ENCODE measurements at places on chromosomes 7 and 10.

- DNase-seq: no peak
Observed at GRCh38 chr10:11245510-11245909, 227.8 kb downstream of the CELF2 start.

GRCh38 chr7:102890292-102890970, 22.4 kb upstream of the LRRC17 start:
- no peak for DNase-seq

DNA sequence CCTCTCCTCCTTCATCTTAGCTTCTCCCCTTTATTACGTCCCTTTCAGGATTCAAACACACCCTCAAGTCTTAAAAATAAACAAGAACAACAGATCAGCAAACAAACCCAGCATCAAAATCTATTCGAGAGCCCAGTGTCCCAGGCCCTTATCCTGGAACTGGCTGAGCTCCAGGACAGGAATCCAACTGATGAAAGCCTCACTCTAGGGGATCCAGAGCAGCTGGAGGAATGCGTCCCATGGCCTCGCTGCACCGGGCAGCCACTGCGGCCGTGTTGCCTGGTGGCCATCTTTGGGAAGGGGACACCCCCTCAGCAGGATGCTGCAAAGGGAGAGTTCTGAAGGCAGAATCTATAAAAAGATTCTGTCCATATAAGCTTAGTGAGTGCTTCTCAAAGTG, 156.5 kb upstream of the BMPER start:
- no peak for DNase-seq

DNA sequence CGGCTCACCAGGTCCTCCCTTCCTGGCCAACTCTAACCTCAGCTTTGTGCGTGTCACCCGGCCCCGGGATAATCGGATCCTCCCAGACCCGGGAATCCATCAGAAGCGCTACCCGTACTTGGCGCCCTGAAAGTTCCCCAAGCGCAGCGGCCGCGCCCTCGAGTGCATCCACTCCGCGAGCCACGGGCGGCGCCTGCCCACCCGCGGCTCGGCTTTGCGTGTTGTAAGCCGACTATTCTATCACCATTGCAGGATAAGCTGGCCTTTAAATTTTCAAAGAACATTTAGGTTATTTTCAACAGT, 35.7 kb upstream of the EBLN1 start:
- no peak for DNase-seq

GRCh38 chr7:117808341-117808757, 64.9 kb downstream of the CTTNBP2 start:
- DNase-seq: no peak

GRCh38 chr10:30705625-30706149, 76.1 kb upstream of the LYZL2 start:
- no peak for DNase-seq

DNA sequence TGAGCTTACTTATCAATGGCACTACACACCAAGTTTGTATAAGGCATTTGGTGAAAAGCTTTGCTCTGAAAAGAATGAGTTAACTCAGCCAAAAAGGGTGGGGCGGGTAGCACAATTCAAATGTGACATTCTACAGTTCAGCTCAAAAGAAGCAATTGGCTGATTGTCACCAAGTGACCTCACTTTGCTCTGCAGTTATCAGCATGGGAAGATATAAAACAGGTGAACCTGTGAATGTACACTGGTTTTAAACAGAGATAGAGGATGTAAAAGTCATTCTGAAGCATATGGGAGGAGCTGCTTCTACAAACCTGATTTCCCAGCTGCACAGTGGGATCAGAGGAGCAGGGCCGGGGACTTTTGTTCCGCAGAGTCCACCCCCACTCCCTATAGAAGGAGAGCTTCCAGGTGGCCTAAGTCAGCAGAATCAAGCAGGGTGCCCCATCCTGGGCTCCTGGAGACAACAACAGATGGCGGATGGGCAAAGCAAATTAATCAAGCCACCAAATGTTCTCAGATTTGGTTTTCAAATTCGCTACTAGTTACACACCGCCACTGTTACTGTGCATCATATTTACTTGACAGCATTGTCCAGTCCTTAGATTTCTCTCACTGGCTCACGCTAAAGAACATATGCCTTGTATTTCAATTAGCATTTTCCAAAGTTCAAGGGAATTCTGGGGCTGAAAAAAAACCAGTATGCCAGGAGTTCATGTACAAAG, 27.5 kb upstream of the NPVF start:
- no peak for DNase-seq

Measured in T1000 (cell line).